ENCODE measurements at places on chromosomes 1 and 21. TPM values are rescaled to one million over a fixed set of nuclear protein-coding genes. Genes with fewer than 3 reads are reported as not detected.
A peak's percentile ranks its signal among the peaks of the same experiment; 100 is the strongest.

- peak; percentile 74 for DNase-seq
Measured at GRCh38 chr1:224266915-224267856, 62.8 kb downstream of the NVL start.

DNA sequence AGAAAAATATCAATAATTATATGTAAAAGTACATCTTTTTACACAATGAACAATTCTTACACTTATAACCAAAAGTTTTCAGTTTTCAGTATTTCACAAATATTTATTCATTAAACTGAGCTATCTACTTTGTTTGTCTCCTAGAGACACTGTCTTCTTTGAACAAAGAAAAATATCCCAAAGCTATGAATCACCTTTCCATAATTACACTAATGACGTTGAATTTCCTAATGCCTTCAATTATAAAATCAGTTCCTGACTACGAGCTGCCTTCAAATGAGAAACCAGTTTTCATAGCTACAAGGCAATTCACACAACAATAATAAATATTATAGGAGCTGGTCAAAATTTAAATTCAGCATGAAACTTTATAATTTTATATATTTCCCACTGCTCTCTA lies 201.8 kb upstream of the BRINP3 start:
- no peak for DNase-seq

DNA sequence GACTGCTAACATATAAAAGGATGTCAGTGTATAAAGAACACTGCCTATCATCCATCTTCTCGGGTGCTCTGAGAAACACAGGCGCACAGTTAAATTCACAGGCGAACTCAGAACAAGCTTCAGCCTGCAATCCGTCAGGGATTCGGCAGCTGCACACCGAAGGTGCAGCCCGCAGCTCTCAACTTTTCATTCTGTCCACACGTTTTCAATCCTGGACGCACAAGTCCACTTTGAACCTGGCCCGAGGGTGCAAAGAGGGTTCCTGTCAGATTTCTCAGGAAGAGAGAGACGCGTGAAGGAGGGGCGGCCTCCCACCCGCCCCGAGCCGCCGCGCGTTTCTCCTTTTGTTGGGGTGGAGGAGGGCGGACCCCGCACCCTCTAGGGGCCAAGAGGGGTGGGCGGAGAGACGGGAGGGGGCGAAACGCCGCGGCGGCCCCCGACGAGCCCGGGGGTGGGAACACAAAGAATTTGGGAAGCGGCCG lies 724 bp downstream of the DOCK7 start:
- peak; percentile 18 for DNase-seq

- DNase-seq: no peak
Measured at GRCh38 chr1:85174503-85174902, 26.3 kb downstream of the SYDE2 start.

DNA sequence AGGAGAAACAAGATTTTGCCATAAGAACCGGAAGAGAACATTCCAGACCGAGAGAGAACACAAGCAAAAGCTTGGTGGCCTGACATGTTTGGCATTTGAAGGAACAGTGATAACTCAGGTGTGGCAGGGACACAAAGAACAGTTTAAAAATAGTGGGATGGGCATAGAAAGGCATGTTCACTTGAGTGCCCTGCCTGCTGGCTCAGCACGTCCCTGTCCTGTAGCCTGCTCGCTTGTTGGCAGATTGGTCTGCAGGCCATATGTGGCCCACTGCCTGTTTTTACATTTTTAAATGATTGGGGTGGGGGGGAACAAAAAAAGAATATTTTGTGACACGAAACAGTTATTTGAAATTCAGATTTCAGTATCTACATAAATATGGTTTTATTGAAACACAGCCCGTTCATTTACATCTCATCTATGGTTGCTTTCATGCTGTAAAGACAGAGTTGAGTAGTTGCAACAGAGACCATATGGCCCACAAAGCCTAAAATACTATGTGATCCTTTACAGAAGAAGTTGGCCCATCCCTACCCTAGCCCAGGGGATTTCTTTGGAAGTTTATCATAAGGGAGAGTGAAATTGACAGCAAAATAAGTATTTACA lies 100.7 kb downstream of the RGL1 start:
- DNase-seq: no peak

DNA sequence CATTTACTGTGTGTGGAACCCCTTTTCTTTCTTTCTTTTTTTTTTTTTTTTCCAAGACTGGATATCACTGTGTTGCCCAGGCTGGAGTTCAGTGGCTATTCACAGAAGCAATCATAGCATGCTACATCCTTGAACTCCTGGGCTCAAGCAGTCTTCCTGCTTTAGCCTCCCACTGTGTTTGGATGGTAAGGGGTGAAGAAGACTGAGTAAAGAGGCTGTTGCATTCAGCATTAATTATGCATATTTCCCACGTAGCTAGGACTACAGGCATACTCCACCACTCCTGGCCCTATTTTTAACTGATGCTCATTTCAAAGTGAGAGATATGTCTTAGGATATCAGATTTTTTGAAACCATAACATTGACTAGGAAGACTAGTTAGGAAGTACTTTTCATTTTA lies 39.5 kb downstream of the PHACTR4 start:
- no peak for DNase-seq

- DNase-seq: peak; percentile 7
Measured at GRCh38 chr21:28018741-28019669, 973.7 kb downstream of the LTN1 start.

DNA sequence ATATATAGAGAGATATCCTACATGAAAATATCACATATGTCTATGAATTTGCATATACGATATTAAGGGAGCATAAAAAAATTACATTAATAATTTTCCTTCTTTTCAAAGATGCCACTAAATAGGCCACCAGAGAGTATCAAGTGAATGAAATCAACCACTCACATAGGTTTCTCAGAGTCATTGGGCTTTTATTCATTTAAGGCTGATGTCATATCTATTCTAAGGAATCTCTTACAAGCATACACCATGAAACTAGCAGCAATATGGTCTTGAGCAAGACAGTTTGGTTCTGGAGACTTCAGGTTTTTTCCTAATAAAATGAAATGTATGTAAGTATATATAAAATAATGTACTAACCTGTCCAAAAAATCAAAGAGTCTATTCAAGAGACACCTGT lies 420.4 kb downstream of the PLA2G4A start:
- DNase-seq: no peak

- no peak for DNase-seq
Measured at GRCh38 chr1:30316056-30316455, 407.3 kb downstream of the MATN1 start.

- DNase-seq: no peak
Measured at GRCh38 chr1:179803918-179804317, 60.8 kb downstream of the FAM163A start.

DNA sequence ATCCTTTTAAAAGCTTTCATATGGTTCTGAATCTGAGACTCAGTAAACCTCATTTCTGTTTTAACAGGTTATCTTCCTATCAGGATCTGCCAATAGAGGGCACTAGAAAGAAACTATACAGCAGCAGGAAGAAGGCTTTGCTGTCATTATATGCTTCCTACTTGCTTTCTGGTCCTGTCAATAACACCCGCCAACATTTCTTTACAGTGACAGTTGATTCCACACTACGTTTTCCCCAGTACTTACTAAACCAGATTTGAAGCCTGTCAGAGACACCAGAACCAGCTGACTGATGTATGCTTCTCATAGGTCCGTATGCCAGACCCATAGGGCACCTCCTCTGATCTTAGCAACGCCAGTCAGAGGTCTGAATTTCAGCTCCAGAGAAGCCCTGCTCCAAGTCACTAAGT lies 341.0 kb upstream of the NEGR1 start:
- DNase-seq: peak; percentile 14

DNA sequence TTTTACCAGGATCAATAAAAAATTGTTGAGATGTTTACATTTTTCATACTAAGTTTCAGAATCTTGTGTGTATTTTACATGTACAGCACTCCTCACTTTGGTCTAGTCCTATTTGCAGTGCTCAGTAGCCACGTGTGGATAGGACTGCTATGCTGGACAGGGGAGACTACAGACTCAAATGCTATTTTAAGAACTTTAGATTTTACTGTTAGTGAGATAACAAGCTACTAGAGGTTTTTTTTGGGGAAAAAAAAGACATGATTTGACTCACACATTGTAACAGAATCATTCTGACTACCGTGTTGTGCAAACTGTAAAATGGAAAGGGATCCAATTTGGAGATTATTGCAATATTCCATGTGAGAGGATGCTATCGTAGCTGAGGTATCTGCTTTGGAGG lies 418.9 kb upstream of the PRMT6 start:
- no peak for DNase-seq

DNA sequence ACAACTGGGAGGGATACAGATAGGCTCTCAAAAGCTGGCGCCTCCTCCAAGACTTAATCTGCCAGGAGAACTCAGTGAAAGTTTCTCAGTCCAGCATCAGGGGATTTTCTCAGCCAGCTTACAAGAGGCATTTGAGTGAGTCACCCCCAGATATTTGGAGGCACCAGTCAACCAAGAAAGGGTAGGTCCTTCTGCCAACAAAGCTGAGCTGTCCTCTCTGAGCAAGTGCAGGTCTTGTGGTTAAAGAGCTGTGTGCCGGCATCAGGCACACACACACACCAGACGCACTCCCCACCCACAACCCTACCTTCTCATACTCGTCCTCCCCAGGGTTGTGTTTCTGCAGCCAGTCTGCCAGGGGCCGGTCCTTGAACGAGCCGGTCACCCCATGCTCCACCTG lies 27.0 kb upstream of the PPP1R15B start:
- peak; percentile 99 for DNase-seq

GRCh38 chr1:96306809-96307560 lies 414.6 kb upstream of the PTBP2 start:
- no peak for DNase-seq

DNA sequence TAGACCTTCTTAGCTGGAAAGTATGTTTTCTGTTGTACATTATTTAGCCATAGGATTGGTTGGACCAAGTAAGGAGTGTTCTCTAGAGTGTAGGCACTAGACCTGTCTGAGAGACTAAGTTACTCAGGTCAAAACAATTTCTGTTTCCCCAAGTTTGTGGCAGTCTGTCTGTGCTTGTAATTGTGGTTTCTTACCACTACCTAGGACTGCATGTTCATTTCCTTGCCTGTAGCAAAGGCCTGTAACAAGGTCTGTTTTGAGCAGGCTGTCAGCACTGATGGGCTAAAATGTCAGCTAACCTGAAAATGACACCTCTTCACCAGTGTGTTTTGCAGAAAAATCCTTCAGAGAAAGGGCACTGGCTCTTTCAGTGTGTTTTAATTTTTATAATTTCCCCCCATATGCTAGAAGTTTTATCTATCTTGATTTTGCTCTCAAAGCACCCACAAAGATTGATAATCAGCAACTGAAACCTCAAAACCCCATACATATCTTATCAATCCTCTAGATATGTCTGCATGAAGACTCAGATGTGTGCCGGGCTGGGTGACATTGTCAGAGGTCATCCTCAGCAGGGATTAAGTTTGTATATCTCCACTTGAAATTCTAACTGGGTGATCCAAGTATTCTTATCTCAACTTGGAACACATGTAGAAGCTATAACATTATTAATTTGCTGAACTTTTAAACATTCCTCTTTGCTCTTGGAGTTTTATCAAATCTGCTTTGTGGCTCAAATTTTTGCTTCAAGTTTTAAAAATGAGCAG lies 50.7 kb upstream of the ST6GALNAC3 start:
- DNase-seq: no peak

DNA sequence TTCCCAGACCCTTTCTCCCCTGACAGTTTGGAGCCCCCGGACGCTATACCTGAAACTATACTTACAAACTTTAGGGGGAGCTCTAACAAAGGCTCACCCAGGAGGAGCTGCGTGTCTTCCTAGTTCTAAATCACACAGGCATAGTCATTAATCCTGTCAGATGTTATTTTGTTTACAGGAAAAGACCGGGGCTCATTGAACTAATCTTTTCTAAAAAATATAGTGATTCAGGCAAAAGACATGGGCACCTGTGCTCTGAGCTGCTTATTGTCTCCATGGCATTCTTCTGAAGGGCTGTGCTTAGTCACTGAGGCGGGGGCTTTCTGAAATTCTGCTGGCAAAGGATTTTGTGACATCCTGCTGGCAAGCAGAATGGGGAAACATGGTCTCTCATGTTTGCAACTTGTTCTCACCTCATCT lies 1577.0 kb downstream of the NCAM2 start:
- peak; percentile 1 for DNase-seq

C1QA gene
- total RNA-seq: not detected

AVPR1B gene
- total RNA-seq: not detected

AGL gene
- 8.8 TPM for total RNA-seq

MGST3 gene
- total RNA-seq: 224 TPM
